ENCODE measurements at places on chromosomes 6 and 20.

DNA sequence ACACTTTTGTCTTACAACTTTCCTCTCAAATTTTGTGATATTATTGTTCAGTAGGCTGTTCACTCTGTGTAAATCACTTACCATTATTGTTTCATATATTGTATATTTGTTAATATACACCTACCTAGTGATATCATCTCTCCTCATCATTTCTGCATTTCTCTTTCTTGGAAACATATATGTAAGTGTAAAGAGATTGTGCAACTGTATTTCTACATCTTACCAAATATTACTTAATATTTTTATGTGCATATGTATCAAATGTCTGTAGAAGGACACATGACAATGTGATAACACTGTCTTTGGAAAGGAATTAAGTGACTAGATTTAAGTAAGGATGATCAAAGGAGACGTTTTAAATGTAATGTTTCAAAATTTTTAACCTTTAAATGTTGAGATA is 30.2 kb downstream of the ZNF322 start:
- no peak for DNase-seq

DNA sequence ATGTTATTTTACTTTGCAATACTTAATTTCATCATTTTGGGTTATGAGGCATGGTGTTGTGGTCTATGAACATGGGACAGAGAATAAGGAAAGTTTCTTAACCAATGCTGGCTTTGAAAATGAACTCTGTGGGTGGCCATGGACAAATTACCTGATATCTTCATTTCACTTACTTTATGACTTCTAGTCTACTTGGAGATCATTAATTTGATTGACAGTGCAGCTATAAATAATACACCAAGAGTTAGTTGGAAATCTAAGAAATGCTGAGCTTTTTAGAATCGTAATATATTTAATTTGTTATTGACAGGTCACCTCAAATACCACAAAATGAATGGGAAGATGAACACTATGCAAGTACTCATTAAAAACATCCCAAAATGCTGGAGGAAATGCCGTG is 140.4 kb downstream of the CENPW start:
- no peak for DNase-seq

GRCh38 chr6:1108198-1108597 is 203.7 kb upstream of the FOXQ1 start:
- no peak for DNase-seq

- DNase-seq, result no peak
Observed at GRCh38 chr20:43821795-43822194, 92.9 kb upstream of the TOX2 start.

GRCh38 chr6:168071620-168072019 is 7.4 kb downstream of the FRMD1 start:
- DNase-seq, result peak; percentile 72

GRCh38 chr20:17674722-17675518 is 7.1 kb downstream of the RRBP1 start:
- no peak for DNase-seq

- no peak for DNase-seq
Observed at GRCh38 chr20:17967521-17968365, 851 bp downstream of the SNX5 start.

GRCh38 chr6:1554476-1555310 is 55.0 kb upstream of the FOXC1 start:
- peak; percentile 60 for DNase-seq

DNA sequence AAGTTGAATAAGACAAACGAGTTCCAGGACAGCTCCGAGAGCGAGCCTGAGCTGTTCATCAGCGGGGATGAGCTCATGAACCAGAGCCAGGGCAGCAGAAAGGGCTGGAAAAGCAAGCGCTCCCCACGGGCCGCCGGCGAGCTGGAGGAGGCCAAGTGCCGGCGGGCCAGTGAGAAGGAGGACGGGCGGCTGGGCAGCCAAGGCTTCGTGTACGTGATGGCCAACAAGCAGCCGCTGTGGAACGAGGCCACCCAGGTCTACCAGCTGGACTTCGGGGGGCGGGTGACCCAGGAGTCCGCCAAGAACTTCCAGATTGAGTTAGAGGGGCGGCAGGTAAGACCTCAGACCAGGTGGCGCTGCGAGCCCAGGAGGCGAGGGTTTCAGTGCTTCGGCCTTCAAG is 56.0 kb upstream of the TMEM181 start:
- no peak for DNase-seq

GRCh38 chr6:63530991-63531390 is 41.3 kb upstream of the LOC128125822 start:
- DNase-seq, result no peak

GRCh38 chr6:124008000-124008987 is 204.6 kb downstream of the NKAIN2 start:
- no peak for DNase-seq

- DNase-seq, result no peak
Observed at GRCh38 chr6:87482366-87482765, 9.6 kb downstream of the SLC35A1 start.

DNA sequence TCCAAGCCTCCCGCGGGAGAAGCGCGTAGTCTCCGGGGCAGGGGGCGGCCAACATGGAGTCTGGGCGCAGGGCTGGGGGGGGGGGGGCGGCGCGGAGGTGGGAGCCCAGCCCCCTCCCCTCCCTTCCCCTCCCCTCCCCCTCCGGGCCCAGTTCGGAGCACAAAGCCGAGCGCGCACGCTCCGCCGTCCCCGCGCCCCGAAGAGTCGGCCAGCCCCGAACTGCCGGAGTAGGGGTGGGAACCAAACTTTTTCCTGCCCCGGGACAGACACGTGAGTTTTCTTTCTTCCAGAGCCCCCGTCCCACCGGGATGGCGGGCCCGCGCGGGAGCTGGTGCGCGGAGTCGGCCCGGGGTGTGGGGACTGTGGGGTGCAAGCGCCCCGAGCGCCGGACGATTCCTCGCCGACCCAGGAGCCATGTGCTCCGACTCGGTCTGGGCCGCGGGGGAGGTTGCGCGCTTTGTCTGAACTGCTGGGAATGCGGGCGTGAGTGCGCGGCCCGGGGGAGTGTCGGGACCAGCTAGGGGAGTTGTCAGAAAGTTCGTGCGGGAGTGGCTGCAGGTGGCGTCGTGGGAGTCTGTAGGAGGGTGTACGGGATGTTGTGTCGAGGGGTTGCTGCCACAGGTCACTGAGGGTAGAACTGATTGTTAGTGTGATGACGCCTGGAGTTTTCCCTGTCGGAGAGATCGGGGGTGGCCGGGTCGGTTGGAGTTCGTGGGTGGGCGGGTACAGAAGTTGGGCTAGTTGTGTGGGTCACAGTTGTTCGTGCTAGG is 1.2 kb downstream of the TGIF2 start:
- peak; percentile 67 for DNase-seq

DNA sequence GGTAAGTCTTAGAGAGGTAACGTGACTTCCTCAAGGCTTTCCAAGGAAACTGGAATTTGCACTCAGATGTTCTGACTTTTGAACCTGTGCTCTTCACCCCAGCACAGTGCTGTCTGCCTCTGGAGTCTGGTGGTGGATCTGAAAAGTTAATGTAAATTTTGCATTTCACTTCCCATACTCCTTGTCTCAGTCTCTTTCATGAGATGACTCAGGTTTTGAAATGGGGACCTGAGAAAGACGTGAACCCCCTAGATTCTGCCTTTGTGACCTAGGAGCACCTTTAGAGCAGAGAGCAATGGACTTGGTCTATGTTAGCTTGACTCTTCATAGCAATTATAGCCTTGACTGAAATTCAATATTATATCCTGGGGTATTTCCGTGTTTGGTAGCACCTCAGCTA is 223.0 kb downstream of the QKI start:
- no peak for DNase-seq

GRCh38 chr6:76247527-76247926 is 175.1 kb upstream of the IMPG1 start:
- no peak for DNase-seq

- DNase-seq, result no peak
Observed at GRCh38 chr20:33689973-33690372, 3.8 kb upstream of the E2F1 start.

DNA sequence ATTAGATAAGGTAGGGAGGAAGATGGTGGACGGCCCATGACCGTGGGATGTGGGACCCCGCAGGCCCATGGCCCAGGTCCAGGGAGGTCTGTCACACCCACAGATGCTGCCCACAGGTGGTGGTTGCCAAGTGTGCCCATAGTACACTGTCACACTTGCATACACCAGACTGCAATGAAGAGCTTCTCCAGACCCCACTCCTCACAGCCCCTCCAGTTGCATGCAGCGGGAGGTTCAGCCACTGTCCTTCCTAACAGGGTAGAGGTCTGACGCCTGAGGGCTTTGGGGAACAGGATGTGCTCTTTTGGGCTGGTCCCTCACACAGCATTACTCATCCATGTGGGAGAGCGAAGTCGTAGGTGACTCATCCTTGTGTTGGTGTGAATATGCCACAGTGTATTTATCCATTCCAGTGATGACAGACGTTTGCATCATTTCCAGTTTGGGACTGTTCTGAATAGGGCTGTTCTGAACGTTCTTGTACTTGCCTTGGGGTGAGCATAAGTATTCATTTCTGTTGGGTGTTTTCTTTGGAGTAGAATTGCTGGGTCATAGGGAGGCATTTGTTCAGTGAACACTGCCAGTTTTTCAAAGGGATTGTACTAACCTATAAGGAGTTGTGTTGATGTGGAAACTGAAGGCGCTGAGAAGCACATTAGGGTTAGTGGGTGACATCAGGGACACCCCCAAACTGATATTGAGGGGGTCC is 10.1 kb upstream of the PYGB start:
- no peak for DNase-seq
